ENCODE measurements at places on chromosomes 16 and 17.

DNA sequence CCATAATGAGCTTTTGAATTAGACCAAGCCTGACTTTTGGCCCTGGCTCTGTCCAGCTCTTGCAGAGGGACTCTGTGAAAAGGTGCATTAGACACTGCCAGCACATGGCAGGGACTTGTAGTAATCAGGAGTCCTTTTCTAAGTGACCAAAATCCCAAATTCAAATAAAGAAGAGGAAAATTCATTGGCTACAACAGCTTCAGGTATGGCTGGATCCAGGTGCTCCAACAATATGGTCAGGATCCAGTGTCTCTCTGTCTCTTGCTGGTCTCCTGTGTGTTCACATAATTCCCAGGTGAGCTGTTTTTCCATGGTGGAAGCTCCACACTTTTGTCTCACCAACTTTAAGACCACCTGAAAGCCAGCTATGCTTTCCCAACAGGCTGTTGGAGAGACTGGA is 358.8 kb upstream of the TNRC6C start:
- no peak for DNase-seq

GRCh38 chr17:41529491-41529915 is 1.4 kb upstream of the KRT19 start:
- no peak for DNase-seq

DNA sequence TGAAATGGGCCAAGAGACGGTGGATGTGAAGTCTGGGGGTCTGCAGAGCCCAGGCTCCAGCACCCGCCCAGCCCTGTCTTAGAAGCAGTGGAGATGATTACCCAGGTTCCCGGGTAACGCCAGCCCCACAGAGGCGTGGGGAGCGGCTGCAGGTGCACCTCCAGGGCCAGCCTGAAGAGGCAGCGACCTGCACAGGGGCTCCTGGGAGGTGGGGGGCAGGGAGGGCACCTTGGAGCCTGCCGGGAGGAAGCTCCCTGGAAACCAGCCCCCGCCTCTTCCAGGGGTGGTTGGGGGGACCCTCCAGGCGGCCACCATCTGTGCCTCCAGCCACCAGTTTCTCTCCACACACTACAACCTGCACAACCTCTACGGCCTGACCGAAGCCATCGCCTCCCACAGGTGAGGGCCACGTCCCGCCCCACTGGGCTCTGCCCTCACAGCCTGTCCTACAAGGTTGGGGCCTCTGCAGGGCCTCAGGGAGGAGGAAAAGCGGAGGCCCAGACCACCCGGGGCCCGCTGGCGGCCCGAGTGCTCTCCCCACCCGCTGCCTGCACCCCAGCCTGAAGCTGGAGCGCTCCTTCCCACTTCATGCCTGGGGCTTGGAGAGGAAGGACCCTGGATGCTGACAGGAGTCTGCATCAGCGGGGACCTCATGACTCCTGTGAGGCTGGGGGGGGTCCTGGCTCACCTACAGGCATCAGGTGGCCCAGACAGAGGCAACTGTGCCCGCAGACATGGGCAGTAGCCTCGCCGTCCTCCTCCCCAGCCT is 10.5 kb downstream of the GAA start:
- DNase-seq, result no peak

DNA sequence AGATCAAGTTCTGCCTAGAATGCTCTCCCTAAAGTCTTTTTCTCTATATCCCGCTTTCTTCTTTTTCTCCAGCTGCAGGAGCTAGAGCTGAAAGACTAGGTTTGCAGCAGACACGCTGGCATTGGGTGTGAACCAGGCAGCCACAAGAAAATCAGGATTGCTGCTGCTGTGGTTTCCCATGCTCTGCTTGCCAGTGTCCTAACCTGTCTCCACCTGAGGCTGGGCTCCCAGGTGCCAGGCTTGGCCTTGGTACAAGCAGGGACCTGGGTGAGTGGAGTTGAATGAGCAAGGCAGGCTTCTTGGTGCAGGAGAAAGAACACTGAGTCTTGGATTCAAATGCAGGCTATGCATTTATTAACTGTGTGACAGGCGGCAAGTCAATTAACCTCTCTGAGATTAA is 440.3 kb upstream of the MAF start:
- no peak for DNase-seq

GRCh38 chr16:56163938-56164337 is 27.4 kb upstream of the GNAO1 start:
- no peak for DNase-seq

GRCh38 chr16:4749700-4750257 is 15.4 kb downstream of the DNAAF8 start:
- DNase-seq, result no peak

DNA sequence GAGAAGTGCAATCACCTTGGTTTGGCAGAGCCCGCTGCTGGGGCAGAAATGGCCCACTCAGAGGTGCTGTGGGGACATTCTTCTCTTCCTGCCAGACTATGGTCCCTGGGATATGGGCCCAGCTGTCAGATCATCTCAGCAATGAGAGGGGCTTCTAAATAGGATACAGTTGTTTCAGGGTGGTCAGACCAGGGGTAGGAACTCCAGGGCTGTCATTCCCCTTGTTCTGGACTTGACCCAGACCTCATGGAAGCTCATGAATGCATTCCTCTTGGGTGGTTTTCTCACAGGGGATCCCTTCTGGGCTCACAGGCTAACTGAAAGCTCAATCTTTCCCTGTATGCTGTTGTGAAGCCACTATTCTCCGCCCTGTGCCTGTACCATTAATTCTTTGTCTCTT is 347.2 kb downstream of the SLC39A11 start:
- no peak for DNase-seq

DNA sequence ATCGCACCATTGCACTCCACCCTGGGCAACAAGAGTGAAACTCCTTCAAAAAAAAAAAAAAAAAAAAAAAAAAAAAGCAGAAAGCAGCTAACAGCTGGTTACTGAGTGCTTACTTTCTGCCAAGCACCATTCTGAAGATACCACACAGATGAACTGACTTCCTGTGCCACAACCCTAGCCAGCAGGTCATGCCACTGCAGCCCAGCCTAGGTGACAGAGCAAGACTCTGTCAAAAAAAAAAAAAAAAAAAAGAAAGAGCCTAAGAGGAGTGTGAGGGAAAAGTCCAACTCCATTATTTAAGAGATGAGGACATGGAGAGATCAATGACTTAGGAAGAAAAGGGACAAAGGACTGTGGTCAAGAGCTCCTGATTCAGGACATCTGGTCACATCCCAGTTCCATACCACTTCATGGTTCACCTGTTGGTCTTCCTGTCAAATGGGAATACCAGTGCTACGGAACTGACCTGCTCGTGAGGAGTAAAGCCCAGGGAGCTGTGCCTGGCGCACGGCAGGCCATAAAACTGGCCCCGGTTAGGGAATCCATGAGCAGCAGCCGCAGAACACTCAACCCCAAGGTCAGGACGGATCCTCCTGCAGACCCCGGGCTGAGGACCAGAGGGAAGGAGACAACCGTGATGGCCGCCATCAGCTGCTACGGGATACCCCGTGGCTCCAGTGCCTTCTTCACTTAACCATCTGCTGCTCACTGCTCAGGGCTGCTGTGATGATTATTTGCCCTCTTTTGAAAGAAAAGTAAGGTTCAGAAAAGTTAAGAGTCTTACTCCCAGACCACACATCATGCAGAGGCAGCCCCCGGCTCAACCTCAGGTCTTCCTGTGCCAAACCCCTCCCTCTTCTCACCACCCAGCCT is 950 bp downstream of the KLHDC4 start:
- no peak for DNase-seq

DNA sequence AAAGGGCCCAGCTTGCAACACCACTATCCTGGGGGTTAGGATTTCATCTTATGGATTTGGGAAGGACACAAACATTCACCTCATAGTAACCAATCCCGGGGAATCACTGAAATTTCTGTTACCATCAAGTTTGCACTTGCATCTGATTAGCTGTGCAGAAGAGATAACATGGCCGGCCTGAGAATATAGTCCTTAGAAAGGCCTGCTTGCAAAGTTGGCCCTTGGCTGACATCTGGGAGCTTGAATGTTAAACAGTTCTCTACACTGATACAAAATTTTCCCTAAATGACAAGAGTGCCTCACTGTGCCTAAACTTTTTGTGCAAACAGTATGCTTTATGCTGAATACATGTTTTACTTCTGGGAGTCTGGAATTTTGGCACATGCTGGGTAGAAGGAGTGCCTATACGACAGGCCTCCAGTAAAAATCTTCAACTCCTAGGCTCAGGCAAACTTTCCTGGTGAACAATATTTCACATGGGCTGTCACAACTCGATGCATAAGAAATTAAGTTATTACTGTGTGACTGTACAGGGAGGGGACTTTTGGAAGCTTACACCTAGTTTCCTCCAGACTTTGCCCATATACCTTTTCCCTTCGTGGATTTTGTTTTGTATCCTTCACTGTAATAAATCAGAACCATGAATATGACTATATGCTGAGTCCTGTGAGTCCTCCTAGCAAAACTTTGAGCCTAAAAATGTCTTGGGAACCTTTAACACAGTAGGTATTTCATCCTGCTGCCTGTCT is 31.3 kb downstream of the TBC1D3B start:
- no peak for DNase-seq

DNA sequence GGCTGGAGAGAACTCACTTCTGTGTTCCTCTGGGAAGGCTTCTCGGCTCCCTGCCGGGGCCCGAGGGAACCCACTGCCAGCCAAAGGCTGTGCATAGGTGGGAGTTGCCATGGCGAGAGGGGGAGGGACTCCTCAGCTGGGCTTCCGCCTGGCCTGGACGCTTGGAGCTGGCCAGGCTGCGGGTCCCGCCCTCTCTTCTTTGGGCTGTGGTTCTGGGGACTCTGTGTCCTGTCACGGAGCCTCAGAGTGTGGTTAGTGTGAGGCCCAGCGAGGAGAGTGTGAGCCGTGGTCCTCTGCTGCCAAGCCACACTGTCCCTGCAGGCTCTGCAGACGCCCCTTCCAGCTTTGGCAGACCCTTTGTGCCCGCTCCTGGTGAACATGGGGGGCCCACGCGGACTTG is 123.1 kb downstream of the OR1D5 start:
- no peak for DNase-seq

GRCh38 chr16:11682655-11683096 is 14.4 kb downstream of the SNN start:
- no peak for DNase-seq

DNA sequence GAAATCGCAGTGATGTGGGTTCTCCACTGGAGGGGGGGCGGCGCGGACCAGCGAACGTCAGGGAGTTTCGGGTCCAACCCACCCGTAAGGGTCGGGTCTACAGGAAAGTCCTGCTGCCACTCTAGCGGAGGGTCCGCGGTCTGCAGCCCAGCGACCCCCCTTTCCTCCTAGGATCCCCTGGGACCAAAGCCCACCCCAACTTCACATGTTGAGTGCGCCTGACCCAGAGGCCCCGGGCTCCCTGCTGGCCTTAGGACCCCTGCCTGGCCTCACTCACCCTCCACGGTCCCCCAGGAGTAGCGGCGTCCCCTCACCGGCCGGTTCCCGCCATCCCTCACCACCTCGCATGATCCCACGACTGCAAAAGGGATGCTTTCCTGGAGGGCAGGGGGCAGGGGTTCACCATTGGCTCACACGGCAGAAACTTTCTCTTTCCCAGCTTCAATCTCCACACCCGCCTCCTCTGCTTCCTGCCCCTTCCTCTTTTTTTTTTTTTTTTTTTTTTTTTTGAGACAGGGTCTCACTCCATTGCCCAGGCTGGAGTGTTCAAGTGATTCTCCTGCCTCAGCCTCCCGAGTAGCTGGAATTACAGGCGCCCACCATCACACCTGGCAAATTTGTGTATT is 3.1 kb downstream of the SEPTIN1 start:
- DNase-seq, result no peak

- DNase-seq, result no peak
These were observed 12.0 kb downstream of the UNC13D start for GRCh38 chr17:75832164-75832651.

GRCh38 chr16:19223235-19224170 is 55.5 kb downstream of the SYT17 start:
- peak; percentile 46 for DNase-seq

GRCh38 chr17:65947831-65948230 is 244.1 kb downstream of the CEP112 start:
- DNase-seq, result no peak

- no peak for DNase-seq
These were observed 256.4 kb downstream of the KATNIP start for GRCh38 chr16:27806388-27806787.

GRCh38 chr17:71464751-71465150 is 656.1 kb upstream of the SOX9 start:
- no peak for DNase-seq

GRCh38 chr16:57029161-57030160 is 40.1 kb downstream of the NLRC5 start:
- DNase-seq, result no peak
